ENCODE measurements at places on chromosomes 3 and 15. TPM values are rescaled to one million over a fixed set of nuclear protein-coding genes. Genes with fewer than 3 reads are reported as not detected.

HRG gene
- polyA plus RNA-seq: 1.8 TPM

GRCh38 chr3:122825460-122825859 is 30.6 kb downstream of the SLC49A4 start:
- DNase-seq: no peak

- DNase-seq: no peak
Observed at GRCh38 chr3:173622166-173622565, 224.6 kb downstream of the NLGN1 start.

DNA sequence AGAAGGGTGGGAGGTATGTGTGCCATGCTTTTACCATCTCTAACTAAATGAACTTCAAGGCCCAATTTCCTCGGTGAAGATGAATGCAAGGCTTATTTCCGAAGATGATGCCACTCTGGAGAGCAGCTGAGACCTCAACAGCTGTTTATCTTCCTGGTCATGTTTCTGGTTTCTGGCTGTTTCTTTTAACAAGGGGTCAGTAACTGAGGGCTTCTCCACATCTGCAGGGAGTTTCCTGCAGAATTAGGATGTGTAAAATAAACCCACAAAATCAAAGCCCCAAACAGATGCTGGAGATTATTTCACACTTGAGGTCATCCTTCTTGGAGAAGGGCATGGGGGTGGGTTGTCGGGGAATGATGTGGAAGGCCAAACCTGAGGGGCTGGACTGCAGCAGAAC is 220.3 kb downstream of the THSD4 start:
- DNase-seq: no peak

DNA sequence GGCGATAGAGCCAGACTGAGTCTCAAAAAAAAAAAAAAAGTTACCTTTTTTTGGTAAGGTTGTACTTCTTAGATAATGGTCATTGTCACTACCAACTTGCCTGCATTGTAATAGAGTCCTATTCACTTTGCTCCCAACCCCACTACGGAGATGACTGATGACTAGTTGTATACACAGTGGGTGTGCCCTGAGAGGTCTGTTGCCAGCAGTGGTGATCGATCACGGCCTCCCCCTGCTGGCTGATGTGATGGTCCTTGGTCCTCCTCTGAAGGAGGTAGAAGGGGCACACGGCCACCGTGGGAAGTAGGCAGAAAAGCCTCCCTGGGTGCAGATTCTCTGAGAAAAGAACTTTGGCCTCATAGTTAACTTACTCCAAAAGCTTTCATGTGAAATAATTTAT is 10.7 kb downstream of the GCNT3 start:
- no peak for DNase-seq

SAXO2 gene
- polyA plus RNA-seq: 3.3 TPM
